ENCODE measurements at places on chromosomes 5 and 9.

DNA sequence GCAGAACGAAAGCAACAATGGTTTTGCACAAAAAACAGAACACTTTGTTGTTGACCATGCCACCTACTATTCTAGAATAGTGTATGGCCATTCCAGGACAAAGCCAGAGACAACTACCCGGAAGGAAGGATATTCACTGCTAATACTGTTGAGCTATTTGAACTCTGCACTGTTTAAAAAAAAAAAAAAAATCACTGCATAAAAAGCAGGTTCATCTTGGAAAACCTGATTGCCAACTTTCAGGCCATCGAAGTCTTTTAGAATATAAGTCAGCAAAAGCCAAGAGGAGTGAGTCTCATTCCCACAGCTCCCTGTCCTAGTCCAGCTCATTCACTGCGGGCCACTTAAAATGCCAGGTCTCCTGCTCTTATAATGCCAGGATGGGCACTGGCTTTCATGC lies 4.0 kb downstream of the ENC1 start:
- no peak for DNase-seq

DNA sequence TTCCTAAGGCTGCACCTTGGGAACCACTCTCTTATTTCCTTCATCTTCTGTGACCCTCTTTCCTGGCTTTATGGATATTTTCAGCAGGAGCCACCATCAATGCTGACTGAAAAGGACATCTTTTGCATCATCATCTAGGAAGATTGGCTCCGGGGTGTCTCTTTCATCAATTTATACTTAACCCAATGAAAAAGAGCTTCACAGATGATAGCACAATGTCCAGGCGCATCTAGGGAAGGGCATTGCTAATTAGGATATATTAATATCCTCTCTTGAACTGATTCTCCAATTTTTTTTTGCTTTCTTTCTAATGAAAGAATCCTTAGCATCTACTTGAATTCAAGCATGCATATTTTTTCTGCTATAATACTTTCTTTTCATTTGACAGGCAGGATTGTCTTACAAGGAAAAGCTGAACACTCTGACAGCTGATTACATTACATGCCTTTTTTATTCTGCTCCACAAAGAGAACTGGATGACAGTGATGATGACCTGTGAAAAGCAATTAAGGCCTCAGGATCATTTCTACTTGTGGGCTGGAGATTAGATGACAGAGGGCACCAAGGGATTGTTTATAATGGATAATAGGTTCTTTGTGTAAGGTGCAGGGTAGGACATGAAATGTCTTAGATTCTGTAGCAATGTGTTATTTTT lies 60.2 kb downstream of the PCSK1 start:
- DNase-seq = no peak

DNA sequence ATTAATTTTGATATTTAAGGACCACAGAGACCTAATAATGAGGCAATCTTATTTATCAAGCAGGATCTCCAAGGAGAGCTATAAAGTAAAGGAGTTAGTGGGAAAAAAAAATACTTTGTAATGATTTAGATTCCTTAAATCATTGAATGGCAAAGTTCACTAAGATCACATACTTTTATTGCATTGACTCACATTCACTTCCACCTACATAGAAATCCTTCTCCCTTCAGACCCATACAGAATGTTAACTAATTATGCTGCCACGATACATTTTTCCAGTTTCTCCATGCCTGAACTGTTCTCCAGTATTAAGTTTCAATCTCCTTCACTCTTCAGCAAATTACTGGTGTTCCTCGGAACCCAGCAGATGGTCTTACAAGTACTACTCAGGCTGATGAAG lies 388.7 kb downstream of the EFNA5 start:
- no peak for DNase-seq

- DNase-seq = no peak
Observed at GRCh38 chr9:116466271-116467235, 220.6 kb upstream of the TRIM32 start.

GRCh38 chr5:6302075-6302474 lies 76.3 kb downstream of the MED10 start:
- DNase-seq = no peak

DNA sequence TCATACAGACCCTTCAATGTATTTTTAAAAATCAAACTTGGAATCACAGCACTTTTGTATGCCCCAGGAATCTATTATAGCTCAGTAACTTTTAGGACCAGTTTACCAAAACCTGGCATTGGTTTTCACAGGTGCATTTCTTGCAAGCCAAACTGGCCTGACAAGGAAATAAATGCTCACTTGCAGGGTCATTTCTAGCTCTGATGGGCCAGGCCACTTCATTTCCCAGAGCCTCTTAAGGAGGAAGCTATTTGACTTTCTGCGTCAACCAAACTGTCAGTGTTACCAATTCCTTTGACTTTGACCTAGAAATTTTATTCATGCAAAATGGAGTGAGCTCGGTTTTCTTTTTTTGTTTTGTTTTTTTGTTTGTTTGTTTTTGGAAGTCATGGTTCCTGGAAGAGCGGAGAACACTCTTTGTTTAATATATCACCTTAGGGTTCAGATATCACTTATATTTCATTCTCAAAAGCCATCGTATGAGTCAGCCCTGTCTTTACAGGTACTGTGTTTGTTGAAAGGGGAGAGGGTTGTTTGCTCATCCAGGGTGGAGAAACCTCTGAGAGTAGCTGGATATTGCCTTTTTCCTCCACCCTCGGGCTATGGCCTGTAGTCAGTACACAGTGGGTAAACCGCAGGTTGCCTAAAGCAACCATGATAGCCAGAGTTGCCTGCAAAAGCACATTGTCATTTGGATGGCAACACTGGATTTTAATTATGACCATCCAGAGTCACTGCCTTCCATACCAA lies 58.9 kb downstream of the GNA14 start:
- no peak for DNase-seq

- no peak for DNase-seq
Observed at GRCh38 chr5:117065161-117065560, 490.5 kb upstream of the SEMA6A start.

- no peak for DNase-seq
Observed at GRCh38 chr9:34363619-34364351, 12.9 kb downstream of the MYORG start.

DNA sequence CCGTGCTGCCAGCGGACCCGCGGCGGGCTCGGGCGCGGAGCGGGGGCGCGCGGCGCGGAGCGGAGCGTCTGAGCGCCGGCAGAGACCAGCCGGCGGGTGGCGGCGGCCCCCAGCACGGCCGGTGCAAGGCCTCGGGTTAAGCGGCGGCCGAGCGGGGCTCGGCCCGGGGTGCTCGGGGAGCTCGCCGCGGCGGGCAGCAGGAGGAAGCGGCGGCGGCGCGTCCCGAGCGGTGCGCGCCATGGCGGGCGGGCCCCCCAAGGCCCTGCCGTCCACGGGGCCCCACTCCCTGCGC lies 150 bp downstream of the SNX30 start:
- no peak for DNase-seq

DNA sequence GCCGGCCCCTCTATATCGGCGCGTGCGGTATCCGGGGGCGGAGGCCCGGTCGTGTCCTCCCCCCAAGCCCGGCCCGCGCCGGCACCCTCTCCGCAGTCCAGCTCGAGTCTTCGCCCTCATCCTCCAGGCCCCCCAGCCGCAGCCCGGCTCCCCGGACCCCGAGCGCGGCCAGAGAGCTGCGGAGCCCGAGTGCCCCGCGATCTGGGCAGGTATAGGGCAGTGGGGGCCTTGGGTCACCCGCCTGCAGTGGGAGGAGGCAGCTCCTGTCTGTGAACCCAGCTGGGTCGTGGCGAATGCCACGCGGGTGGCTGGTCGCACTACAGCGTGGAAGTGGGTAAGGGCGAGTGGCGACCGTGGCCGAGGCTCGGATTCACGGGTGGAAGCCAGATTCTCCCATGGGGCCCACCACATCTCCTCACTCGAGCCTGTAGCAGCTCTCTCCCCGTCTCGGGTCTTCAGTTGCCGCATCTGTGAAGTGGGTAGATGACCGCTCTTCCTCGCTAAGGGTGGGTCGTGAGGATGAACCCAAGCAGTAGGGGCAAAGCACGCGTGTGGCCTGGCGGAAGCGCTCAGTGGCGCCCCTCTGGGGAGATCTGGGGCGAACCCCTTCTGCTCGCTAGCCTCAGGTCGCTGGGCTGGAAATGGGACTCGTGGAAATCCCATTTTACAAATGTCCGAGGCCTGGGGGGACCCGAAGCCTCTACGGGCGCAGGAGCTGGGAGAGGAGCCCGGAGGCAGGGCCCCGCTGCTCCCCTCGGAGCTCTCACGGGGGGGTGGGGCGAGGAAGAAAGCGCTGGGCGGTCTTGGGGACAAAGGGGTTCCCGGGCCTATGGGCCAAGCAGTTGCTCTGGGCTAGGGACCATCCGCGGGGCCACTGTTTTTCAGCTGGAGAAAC lies 1.9 kb downstream of the NR5A1 start:
- DNase-seq = no peak

DNA sequence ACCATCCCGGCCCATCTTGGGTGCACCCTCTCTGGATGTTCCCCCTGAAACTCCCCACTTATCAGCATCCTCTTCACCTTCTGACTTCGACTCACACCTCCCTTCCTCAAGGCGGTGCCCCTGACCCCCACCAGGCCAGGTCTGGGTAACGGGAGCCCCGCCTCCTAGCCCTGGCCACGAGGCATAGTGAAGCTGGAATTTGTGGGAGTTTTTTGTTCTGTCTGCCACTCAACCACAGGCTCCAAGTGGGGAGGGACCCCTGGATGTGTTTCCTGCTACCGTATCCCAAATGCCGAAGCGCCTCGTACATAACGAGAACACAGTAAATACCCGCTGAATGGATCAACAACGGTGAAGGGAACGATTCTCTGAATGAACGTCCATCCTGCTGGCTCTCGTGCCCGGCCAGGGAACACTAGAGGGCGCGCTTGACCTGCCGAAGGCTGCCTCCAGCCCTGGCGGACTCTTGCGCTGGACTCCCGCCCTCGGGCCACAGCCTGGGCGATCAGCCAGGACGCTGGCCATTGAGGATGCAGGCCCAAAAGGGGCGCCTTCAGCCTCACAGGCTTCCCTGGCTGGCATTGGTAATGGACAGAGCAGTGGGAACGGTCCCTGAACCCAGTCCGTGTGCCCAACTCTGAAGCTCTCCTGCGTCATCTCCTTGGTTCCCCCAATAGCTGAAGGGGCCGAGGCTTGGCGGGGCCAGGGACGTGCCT lies 47.3 kb upstream of the PHYKPL start:
- DNase-seq = peak; percentile 48

GRCh38 chr9:134552349-134552990 lies 89.1 kb upstream of the COL5A1 start:
- no peak for DNase-seq

- no peak for DNase-seq
Observed at GRCh38 chr5:915946-916345, 23.3 kb downstream of the TRIP13 start.

- DNase-seq = no peak
Observed at GRCh38 chr5:80963521-80963895, 3.3 kb downstream of the RASGRF2 start.

DNA sequence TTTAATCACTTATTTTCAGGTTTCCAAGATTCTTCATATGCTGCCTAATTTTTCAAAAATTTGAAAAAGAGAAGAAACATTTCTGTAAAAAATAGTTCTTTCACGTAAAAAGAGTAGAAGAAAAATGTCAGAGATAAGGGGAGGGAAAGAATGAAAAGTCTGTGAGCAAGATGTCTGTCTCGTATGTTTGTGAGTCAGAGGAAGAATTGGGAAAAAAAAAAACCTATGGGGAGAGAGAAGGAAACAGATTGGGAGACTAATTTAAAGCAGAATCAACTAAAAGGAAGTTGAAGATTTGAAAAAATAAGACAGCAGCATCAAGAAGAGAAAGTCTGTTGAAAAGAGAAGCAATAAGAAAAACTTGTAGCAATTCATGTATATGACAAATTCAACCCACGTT lies 456.3 kb downstream of the HINT1 start:
- no peak for DNase-seq

DNA sequence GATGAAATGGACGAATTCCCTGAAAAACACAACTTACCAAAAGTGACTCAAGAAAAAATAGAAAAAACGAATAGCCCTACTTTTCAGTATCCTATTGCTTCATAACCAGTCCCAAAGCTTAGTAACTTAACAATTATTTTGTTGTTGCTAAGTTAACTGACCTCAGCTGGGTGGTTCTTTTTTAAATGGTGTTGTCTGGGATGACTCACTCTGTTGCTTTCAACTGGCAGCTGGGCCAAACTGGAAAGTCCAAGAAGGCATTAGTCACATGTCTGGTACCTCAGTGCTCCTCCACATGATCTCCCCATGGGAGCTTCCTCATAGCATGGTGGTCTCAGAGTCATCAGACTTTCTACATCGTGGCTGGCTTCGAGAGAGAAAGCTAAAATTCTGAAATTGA lies 47.8 kb upstream of the ADAMTS2 start:
- no peak for DNase-seq
